ENCODE measurements at places on chromosomes 7 and 10.

DNA sequence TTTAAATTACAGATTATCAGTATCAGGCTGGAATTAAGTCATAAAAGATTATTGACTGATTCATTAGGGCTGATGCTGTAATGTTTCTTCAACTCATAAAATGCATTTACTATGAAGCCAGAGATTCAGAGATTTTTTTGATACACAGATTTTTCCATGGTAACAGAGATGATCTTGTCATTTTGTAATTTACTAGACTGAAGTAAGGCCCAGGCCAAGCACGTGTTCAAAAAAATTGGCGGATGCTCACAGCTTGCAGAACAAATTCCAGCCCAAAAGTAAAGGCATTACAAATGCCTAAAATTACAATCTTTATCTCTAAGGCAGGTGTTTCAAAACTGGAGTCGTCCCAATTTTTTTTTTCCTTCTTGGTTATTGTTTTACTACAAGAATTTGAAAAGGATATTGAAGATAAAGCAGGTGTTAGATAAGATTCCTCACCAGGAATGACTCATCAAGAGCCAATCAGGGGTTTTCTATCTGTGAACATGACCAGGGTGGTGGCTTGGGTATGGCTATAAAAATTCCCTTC lies 78.4 kb upstream of the MEOX2 start:
- DNase-seq: no peak

DNA sequence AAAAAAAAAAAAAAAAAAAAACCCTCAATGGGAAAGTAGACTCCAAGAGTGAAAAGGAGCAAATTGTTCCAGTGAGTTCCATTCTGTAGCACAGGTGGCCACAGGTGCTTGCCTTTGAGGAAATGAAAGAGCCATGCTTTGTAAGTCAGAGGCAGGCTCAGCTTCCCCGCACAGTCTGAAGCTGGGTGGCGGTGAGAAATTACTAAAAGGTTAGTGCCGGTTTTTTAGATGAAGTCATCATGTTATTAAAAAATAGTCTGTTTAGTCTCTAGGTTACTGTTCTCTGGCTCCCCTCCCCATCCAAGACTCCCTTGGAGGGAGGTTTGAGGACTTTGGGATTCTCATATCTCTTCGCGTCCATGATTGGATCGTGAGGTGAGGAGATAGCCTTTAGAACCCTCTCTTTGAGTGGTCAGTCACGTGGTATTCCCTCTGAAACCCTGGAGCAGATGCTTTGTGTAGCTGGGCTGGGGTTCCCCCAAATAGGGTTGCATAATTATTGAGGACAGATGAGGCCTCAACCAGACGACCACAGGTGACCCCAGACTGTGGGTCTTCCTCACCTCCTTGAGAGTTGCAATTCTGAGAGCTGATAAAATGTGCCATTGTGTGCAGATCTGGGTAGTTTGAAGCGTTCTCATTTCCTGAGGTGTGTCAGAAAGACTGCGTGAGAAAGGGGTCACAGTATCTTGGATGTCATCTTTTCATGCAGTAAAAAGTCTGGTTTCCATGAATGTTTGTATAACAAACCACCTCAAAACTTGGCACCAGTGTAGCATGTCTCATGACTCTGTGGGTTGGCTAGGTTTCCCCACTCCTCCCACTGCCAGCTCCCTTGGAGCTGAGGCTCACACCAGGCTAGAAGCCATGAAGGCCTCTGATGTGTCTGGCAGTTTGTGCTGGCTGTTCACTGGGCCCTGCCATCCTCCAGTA lies 27.1 kb downstream of the OGDH start:
- DNase-seq: no peak

DNA sequence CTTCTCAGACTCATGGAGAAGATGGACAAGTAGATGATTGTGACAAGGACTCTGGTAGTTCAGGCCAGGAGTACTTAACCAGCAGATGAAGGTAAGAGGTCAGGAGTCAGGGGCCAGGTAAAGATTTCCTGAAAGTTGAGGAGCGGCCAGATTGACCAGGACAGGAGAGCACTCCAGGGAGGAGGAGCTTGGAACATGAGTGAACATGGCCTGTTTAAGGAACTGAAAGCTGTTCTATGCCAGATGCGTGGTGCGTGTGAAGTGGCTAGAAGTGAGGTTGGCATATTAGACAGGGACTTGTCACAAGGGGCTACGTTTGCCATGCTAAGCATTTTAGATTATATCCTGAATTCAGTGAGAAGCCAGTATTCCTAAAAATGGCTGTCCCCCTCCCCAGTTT lies 157.2 kb downstream of the WNT2 start:
- no peak for DNase-seq

- no peak for DNase-seq
Measured at GRCh38 chr7:85030893-85031292, 156.0 kb downstream of the SEMA3D start.

DNA sequence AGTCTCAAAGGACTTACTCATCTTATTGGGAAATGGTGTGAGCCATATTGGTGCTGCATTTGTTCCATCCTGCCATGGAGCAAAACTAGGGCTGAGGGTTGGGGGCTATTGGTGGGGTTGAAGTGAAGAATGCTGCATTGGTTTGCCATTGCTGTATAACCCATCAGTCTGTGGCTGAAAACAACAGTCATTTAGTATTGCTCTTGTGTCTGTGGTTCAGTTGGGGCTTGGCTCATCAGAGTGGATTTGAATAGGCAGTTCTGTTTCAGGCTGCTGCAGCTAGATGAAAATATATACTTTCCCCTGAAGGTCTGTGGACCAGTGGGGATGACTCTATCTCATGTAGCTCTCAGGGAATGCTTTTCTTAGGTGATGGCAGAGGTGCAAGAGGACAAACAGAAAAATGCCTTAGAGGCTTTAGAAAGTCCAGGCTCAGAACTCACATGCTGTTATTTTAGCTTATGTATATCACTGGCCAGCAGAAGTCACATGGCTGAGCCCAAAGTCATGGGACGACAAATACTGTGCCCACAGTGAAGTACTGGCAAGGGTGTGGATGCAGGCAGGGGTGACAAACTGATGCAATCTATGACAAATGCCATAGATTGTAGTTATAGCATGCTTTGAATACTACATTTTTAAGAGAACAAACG lies 15.2 kb upstream of the EXOC6 start:
- no peak for DNase-seq

DNA sequence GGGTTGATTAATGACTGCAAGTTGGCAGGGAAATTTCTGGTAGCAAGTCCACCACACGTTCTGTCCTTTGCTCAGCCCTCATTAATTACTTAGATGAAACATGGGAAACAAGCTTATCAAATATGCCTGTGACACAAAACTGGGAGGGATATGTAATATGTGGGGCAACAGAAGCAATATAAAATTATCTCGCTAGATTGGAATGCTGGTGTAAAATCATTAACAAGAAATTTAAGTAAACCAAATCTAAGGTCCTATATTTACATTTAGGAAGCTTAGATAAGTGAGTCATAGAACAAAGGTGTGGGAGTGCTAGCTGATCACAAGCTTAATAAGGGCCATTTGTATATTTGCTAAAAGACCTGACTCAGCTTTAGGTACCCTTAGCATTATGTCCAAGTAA lies 23.5 kb downstream of the TRPV5 start:
- no peak for DNase-seq

- peak; percentile 53 for DNase-seq
Measured at GRCh38 chr7:5596046-5596895, 172.6 kb upstream of the TNRC18 start.

GRCh38 chr10:117830787-117831212 lies 215.9 kb downstream of the RAB11FIP2 start:
- DNase-seq: no peak

GRCh38 chr7:131045526-131045925 lies 282.1 kb upstream of the MKLN1 start:
- DNase-seq: no peak

DNA sequence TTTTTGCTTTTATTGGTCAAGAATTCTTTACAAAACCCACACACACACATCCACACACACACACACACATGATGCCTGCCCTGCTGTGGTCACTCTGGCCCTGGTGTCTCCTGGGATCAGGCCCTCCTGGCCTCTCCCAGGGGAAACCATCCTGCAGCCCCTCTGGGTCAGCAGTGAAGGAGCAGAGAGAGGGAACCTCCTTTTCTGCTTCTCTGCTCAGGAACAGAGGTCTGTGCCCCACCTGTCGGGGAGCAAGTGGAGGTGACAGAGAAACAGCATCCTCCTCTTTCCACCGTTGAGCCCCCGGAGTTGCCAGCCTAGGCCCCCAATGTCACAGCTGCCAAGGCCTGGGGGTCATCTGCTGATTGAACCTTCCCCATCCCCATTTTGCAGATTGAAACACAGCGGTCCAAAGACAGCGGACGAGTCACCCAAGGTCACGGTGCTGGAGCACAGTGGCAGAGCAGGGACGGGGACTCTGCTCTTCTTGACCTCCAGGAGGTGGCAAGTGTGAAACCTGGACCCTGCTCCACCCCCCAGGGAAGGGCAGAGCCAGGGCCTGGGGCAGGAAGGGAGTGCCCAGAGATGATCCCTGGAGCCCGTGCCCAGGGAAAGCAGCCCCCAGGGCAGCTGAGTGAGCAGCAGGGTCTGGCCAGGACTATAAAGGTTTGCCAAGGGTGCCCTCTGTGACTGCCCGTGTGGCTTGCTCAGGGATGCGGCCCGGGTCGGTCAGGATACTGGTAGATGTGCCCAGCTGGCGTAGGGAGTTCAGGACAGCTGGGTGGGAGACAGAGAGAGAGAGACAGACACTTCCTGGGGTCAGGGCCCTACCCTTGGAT lies 15.0 kb upstream of the TBL2 start:
- DNase-seq: no peak

GRCh38 chr10:100878291-100878910 lies 34.4 kb upstream of the SLF2 start:
- DNase-seq: no peak

DNA sequence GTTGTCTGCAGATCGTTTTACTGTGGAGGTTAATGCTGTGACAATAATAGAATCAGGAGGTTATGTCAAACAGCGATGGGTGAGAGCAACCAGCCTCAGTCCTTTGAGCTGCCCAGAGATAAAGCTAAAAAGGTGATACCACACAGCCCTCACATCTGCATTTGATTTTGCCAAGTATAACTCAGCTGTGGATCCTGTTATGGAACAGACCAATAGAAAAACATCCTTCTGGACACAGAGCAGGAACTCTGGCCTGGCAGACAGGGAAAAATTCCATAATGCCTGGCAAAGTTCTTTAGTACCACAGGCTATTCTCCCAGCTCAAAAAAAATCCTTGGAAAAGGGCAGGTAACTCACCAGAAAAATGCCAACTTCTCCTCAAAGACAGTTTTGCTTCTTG lies 87.1 kb upstream of the PDLIM1 start:
- DNase-seq: no peak

DNA sequence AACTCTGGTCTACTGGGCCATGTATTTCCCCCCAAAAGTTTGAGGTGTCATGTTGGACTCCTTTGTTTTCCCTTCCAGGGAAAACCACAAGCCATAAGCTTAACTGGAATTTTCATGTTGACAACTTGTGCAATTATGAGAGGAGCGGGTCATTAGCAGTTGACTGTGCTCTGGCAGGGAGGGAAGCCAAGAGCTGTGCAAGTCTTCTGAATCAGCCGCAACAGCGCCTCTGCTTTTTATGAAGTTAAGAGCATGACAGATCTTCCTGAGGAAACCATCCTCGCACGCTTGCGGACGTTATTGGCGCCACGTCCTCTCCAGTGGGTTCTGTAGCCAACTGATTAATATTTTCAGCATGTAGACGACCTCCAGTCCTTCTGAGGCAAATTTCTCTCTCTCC lies 148.7 kb upstream of the MKI67 start:
- DNase-seq: no peak

DNA sequence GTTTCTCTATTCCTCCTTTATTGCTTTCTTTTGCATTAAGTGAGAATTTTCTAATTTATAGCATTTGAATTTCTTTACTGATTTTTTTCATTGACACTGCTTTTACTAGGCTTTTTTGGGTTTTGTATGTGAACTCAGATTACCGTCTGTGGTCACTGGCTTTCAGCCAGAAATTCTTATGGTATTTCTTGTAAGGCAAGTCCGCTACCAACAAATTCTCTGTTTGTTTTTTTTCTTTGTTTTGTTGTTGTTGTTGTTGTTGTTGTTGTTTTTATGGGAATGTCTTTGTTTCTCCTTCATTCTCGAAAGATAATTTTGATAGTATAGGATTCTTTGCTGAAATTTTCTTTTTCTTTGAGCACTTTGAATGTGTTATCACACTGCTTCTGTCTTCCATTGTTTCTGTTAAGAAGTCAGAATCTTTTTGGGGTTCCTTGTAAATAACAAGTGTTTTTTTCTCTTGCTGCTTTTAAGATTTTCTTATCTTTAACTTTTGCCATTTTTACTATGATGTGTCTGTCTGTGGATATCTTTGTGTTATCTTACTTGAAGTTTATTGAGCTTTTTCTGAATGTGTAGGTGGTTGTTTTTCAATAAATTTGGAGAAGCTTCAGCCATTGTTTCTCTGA lies 7.2 kb downstream of the NET1 start:
- no peak for DNase-seq

- DNase-seq: no peak
Measured at GRCh38 chr10:2119316-2119715, 382.0 kb upstream of the ADARB2 start.

DNA sequence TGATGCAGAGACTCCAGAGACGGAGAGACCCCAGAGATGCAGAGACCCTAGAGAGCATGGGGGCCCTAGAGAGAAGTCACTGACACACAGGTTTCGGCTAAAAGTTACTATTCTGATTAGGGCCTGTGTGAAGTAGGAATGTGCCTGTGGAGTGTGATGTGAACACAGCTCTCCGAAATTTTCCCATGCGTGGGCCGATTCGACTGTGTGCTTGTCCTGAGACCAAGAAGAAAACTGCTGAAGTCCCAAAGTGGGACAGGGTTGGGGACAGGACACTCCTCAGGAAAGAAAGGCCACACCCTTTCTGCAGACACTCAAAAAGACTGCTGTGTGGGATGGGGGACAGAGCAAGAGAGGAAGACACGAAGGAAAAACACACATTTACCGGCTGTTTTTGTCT lies 533.5 kb downstream of the PTPRN2 start:
- DNase-seq: no peak

- no peak for DNase-seq
Measured at GRCh38 chr7:45131891-45132290, 20.4 kb upstream of the TBRG4 start.

- no peak for DNase-seq
Measured at GRCh38 chr7:66696774-66697191, 43.8 kb upstream of the RABGEF1 start.

GRCh38 chr10:78658645-78659597 lies 409.8 kb upstream of the ZMIZ1 start:
- no peak for DNase-seq

- DNase-seq: no peak
Measured at GRCh38 chr10:12561307-12561706, 212.0 kb downstream of the CAMK1D start.

- no peak for DNase-seq
Measured at GRCh38 chr10:102651455-102652169, 7.3 kb downstream of the TRIM8 start.

Measured in stimulated activated CD8-positive, alpha-beta memory T cell treated with anti-CD3 and anti-CD28 coated beads, Interleukin-4, amount 100 ng/mL, for 4 hours (primary cell).